Stimulated activated CD4-positive, alpha-beta T cell treated with anti-CD3 and anti-CD28 coated beads, Interleukin-1b, Interleukin-23, amount 100 ng/mL, for 1 hour (primary cell): ENCODE measurements at places on chromosomes 5 and 9.
A peak's percentile ranks its signal among the peaks of the same experiment; 100 is the strongest.

DNA sequence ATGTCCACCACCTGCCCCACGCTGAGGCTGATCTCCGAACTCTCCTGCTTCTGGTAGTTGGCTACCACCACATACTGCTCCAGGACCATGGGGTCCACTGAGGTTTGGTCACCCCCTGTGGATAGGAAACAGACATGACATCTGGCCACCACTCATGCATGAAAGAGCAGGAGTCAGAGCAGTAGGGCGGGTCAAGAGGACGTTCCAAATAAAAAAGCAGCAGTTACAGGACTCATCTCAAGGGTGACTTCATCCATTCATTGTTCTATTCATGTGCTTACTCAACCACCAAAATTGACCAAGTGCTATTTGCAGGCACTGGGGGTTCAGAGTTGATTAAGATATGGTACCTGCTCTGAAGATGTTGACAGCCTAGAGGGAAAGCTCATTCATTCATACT is 79.2 kb upstream of the UBTD2 start:
- no peak for DNase-seq

- DNase-seq = no peak
Measured at GRCh38 chr5:64790210-64790609, 21.5 kb downstream of the CWC27 start.

GRCh38 chr9:136697146-136697820 is 10.0 kb upstream of the AGPAT2 start:
- no peak for DNase-seq

DNA sequence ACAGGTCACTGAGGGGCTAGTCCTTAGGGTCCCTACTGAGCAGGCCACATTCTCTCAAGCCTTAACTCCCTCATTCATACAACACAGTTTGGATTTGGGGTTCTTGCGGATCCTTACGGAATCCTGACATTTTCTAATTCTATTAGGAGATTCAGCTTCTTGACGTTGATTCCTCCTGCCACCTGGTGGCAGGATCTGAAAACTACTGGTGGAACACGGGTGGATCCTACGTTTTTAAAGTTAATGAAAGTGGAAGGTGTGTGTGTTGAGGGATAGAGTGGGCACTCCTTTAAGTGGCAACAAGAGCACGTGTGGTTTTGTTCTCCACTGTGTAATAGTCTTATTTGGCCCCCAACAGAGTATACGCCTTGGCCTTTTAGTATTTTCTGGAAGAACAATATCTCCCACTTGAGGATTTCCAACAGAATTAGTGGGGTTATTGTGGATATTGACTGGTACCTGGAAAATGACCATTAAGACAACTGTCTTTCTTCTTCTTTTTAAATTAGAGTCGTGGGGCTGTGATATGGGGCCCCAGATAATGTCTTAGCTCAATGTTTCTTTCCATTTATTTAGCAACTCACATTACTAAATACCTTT is 25.2 kb downstream of the SLC28A3 start:
- DNase-seq = peak; percentile 23

DNA sequence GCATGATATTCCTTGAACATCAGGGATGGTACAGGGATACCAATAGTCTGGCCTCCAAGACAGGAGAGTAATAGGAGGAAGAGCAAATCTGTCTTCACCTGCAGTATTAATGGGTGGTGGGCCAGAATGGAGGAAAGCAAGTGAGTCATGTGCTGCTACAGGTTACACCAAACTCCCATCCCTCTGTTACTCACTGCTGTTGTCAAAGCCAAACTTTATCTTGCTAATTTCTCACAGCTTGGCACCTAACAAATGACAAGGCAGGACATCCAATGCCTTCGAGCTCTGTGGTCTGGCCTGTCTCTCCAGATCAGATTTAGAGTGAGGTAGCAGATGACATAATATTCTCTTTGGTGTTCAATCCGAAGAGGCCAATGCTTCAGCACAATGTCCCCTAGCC is 26.8 kb downstream of the PLAC8L1 start:
- DNase-seq = no peak

DNA sequence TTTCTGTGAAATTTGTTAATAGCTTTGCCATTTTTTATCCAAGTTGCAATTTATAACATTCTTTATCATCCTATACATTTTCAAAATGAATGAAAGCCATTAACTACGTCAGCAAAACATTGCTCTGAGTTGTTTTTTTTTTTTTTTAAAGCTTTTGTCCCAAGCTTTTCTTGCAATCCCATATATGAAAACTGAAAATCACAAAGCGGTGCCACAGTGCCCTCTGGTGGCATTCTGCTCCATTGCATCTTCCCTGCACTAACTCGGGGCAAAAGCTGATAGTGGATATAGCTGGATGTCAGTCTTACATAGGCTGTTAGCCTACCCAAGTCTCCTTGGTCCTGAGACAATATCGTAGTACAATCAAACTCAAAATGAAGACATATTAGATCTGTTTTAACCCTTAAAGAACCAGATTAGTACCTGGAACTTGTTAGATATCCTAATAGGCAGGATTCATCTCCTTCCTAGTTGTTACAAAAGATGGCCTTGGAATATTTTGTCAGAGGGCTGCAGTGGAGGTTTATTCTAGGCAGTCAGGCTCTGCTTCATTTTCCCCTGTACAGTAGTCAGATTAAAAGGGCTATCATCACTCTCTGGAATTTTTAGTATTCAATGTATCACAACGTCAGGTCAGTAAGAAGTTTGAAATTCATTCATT is 669.9 kb downstream of the PTPRD start:
- peak; percentile 3 for DNase-seq

GRCh38 chr5:132807163-132807838 is 5.8 kb upstream of the SOWAHA start:
- DNase-seq = no peak

- DNase-seq = no peak
Measured at GRCh38 chr5:73640861-73641320, 14.9 kb downstream of the ARHGEF28 start.

GRCh38 chr5:162786234-162786633 is 651.2 kb upstream of the CCNG1 start:
- DNase-seq = no peak

DNA sequence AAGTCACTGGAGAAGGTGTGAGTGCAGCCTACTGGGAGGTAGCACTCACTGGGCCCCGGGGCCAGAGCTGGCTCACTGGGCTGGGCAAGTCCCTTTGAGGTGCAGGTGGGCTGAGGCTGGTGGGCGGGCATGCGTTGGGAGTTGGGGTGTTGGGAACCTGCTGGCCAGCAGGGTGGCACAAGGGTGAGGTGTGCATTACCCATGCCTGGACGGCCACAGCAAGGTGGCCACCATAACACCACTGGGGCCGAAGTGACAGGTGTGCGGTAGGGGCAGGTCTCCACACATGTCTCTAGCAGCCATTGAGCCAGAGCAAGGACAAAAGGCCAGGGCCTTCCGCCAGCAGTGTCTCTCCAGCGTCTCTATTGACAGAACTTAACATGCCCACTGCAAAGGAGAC is 22.6 kb downstream of the PRRT1B start:
- no peak for DNase-seq
